Mesendoderm (in vitro differentiated cells): ENCODE measurements at places on chromosomes 12 and 14.

- H3K4me1 ChIP-seq, result no peaks in the 10 kb centered on the region
- H3K4me3 ChIP-seq, result no peak overlapping the region
- H3K27ac ChIP-seq, result no peak overlapping the region
Measured at GRCh38 chr14:93132472-93133065, 16.8 kb upstream of the ITPK1 start.

- DNase-seq, result no peak
- no peaks in the 10 kb centered on the region for H3K27me3 ChIP-seq
- no peak overlapping the region for H3K4me3 ChIP-seq
- no peaks in the 10 kb centered on the region for H3K4me1 ChIP-seq
Measured at GRCh38 chr12:105293187-105293586, 37.3 kb upstream of the C12orf75 start.

GRCh38 chr12:119869720-119870119, 7.4 kb downstream of the CIT start:
- no peaks in the 10 kb centered on the region for H3K4me1 ChIP-seq
- H3K27ac ChIP-seq, result no peak overlapping the region
- no peak for DNase-seq
- no peaks in the 10 kb centered on the region for H3K27me3 ChIP-seq
- H3K4me3 ChIP-seq, result no peak overlapping the region

- H3K4me3 ChIP-seq, result no peak overlapping the region
- H3K36me3 ChIP-seq, result no peaks in the 10 kb centered on the region
- DNase-seq, result no peak
- H3K27me3 ChIP-seq, result no peaks in the 10 kb centered on the region
- no peaks in the 10 kb centered on the region for H3K4me1 ChIP-seq
Measured at GRCh38 chr14:105858676-105859025, 332.3 kb downstream of the TMEM121 start.

DNA sequence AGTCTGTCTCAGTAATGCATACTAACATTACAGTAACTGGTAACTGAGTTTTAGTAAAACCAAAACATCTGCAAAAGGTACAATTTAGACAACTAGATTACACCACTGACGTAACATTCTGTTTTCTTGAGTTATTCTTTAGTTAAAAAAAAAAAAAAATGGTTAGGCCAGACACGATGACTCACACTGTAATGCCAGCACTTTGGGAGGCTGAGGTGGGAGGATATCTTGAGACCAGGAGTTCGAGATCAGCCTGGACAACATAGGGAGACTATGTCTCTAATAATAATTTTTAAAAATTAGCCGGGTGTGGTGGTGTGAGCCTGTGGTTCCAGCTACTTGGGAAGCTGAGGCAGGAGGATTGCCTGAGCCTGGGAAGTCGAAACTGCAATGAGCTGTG, 34.1 kb downstream of the AP5M1 start:
- H3K27ac ChIP-seq, result no peak overlapping the region
- DNase-seq, result no peak
- H3K4me3 ChIP-seq, result no peak overlapping the region
- no peaks in the 10 kb centered on the region for H3K27me3 ChIP-seq
- H3K36me3 ChIP-seq, result no peaks in the 10 kb centered on the region
- no peaks in the 10 kb centered on the region for H3K4me1 ChIP-seq

DNA sequence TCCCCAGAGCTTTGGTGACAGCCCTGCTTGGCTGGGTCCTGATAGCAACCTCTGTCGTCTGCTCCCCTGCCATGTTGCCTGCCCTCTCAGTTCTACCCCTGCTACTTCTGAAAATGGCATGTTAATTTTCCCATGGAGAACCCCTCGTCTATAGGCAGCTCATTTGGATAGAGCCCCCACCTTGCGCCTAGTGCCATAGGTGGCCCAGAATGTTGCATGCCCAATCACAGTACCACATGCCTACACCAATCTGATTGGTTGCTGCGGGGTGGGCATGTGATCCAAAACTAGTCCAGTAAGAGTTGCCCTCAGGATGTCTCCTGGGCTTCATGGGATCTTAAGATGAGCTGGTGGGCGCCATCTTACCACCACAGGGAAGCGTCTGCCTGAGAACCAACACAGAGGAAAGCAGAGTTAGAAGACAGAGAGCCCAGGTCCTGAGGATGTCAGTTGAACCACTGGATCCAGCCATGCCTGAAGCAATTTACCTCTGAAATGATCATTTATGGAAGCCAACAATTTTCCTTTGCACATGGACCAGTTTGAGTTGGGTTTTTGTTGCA, 85.7 kb downstream of the PAPOLA start:
- DNase-seq, result no peak
- no peaks in the 10 kb centered on the region for H3K27me3 ChIP-seq
- no peaks in the 10 kb centered on the region for H3K36me3 ChIP-seq
- H3K4me3 ChIP-seq, result no peak overlapping the region
- no peak overlapping the region for H3K27ac ChIP-seq
- H3K4me1 ChIP-seq, result no peaks in the 10 kb centered on the region

- no peaks in the 10 kb centered on the region for H3K27me3 ChIP-seq
- H3K27ac ChIP-seq, result no peak overlapping the region
- DNase-seq, result no peak
- H3K36me3 ChIP-seq, result peaks cover 6% of the 10 kb centered on the region
- H3K4me3 ChIP-seq, result no peak overlapping the region
Measured at GRCh38 chr12:130805635-130806034, 33.4 kb downstream of the STX2 start.

DNA sequence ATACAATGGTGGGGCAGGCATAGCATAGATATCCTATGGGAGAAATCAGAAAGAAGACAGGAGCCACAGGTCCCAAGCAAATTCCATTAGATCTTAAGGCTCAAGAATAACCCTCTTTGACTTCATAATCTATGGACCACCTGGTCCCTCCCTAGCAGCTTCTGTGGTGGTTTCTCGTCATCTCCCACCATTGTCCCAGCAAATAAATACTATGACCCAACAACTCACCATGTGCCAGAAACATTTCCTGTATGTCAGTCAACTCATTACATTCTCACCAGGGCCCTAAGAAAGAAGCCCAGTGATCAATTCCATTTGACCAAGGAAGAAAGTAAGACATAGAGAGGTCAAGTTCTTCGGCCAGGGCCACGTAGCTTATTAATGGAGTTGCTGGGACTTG, 646.2 kb downstream of the VRK1 start:
- DNase-seq, result no peak
- H3K36me3 ChIP-seq, result no peaks in the 10 kb centered on the region
- H3K27ac ChIP-seq, result no peak overlapping the region
- no peaks in the 10 kb centered on the region for H3K4me1 ChIP-seq

- H3K36me3 ChIP-seq, result peaks cover 3% of the 10 kb centered on the region
- H3K4me3 ChIP-seq, result no peak overlapping the region
Measured at GRCh38 chr12:31989571-31990362, 30.6 kb downstream of the RESF1 start.

DNA sequence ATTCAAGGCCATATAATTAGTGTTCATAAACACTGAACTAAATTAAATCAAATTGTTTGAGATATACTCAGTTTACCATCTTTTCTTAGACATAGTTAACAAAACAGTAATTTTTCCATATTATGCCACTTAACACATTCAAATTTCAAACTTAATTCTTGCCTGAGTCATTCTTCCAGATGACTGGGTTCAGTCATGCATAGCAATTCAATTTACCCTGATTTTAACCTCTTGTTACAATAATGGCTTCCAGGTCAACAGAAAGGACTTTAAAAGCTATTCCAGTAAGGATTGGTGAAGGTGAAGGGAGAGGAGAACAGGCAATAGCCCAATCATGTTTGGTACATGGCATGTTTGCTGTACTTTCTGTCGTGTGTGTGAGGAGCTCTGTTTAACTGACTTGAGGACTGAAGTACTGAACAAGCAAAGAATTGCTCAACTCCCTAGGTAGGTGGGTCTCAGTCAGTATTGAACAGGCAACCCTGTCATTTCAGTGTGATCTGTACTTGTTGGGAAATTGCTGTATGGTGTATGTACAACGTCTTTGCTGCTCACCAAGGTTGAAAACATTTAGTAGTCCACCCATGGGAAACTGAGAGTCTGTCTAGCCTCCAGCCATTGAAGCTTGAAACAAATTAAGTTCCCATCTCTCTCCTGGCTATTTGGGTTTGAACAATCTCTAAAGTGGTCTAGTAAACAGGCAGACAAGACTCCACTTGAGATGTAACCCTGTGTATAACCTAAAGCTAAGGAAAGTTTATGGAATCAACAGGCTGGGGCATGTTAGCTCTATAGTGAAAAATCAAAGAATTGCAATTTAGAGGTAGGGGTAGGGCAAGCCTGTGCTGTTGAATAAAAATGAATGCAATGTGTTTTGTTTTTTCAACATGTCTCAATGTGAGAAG, 327.2 kb downstream of the BTG1 start:
- no peaks in the 10 kb centered on the region for H3K27me3 ChIP-seq
- no peaks in the 10 kb centered on the region for H3K4me1 ChIP-seq
- H3K4me3 ChIP-seq, result no peak overlapping the region

- no peaks in the 10 kb centered on the region for H3K36me3 ChIP-seq
- no peaks in the 10 kb centered on the region for H3K4me1 ChIP-seq
- DNase-seq, result no peak
- H3K27me3 ChIP-seq, result no peaks in the 10 kb centered on the region
Measured at GRCh38 chr14:101851183-101851582, 89.7 kb downstream of the PPP2R5C start.

DNA sequence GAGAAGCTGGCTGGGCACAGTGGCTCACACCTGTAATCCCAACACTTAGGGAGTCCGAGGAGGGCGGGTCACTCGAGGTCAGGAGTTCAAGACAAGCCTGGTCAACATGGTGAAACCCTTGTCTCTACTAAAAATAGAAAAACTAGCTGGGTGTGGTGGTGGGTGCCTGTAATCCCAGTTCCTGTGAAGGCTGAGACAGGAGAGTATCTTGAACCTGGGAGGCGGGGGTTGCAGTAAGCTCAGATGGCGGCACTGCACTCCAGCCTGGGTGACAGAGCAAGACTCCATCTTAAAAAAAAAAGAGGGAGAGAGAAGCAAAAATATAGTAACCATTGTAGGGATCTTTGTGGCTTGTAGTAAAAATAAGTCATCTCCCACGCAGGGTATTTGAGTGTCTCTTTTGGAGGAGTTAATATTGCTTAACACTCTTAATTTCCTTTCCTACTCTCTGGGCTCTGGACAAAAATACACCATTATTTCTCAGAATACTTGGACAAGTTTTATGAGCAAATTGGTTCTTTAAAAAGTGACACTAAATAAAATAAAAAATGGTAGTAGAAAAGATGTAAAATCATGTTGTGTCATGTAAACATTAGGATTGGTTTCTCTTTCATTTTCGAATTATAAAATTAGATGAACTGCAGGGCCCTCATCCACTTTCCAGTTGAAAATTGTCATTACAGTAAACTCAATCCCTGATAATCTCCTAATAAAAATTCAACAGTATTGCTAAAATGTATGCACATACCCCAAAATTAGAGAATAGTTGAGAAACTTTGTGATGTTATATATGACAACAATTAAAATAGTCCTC, 61.1 kb upstream of the C12orf71 start:
- H3K36me3 ChIP-seq, result no peaks in the 10 kb centered on the region
- DNase-seq, result no peak
- no peak overlapping the region for H3K4me3 ChIP-seq
- no peak overlapping the region for H3K27ac ChIP-seq

- no peak overlapping the region for H3K27ac ChIP-seq
- no peak overlapping the region for H3K4me3 ChIP-seq
- DNase-seq, result no peak
- H3K36me3 ChIP-seq, result no peaks in the 10 kb centered on the region
- no peaks in the 10 kb centered on the region for H3K4me1 ChIP-seq
Measured at GRCh38 chr12:78442454-78442801, 422.1 kb upstream of the SYT1 start.

GRCh38 chr12:96171905-96172304, 22.3 kb upstream of the ELK3 start:
- H3K36me3 ChIP-seq, result no peaks in the 10 kb centered on the region
- H3K27ac ChIP-seq, result no peak overlapping the region
- no peaks in the 10 kb centered on the region for H3K4me1 ChIP-seq
- H3K4me3 ChIP-seq, result no peak overlapping the region

DNA sequence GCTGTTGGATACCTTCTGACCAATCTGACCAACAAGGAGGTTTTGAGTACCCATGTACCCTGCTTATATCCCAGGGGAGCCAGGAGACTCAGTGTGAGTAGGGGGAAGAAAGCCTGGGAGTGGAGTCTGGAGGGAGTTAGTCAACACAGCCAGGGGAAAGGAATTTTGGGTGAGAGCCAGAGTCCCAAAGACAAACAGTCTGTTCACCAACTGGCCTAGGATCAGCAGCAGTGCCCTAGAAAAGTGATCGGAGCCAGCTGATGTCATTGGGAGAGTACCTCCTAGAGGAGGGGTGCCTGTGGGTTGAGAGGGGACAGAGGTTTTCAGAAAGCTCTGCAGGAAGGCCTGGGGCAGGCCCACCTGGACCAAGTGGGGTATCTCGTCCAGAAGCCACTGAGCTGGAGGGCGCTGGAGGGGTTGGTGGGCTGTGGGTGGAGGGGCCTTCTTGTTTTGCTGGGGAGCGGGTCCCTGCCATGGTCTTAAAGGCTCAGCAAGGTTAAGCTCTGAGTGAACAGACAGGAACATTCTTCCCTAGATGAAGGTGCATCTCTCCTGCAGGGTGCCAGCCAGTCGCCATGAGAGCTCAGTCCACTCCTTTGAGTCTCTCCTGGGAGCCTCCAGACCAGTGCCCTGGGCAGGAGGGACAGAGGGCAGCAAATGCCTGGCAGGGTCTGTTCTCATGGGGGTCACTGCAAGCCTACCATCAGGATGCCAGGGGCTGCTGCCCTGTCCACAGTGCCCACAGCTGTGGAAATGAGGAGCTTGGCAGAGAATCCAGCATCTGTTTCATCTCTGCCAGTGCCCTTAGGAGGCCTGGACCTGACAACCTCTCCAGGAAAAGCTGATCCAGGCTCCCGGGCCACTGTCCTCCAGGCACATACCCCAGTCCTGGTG, 63.6 kb downstream of the CHGA start:
- DNase-seq, result no peak
- no peak overlapping the region for H3K4me3 ChIP-seq
- no peaks in the 10 kb centered on the region for H3K4me1 ChIP-seq
- H3K27ac ChIP-seq, result no peak overlapping the region
- no peaks in the 10 kb centered on the region for H3K36me3 ChIP-seq
- H3K27me3 ChIP-seq, result no peaks in the 10 kb centered on the region
